Mucosa of gallbladder (tissue), 1 donor: ENCODE measurements at places on chromosomes 5 and 9. TPM values are rescaled to one million over a fixed set of nuclear protein-coding genes. Genes with fewer than 3 reads are reported as not detected.

DNA sequence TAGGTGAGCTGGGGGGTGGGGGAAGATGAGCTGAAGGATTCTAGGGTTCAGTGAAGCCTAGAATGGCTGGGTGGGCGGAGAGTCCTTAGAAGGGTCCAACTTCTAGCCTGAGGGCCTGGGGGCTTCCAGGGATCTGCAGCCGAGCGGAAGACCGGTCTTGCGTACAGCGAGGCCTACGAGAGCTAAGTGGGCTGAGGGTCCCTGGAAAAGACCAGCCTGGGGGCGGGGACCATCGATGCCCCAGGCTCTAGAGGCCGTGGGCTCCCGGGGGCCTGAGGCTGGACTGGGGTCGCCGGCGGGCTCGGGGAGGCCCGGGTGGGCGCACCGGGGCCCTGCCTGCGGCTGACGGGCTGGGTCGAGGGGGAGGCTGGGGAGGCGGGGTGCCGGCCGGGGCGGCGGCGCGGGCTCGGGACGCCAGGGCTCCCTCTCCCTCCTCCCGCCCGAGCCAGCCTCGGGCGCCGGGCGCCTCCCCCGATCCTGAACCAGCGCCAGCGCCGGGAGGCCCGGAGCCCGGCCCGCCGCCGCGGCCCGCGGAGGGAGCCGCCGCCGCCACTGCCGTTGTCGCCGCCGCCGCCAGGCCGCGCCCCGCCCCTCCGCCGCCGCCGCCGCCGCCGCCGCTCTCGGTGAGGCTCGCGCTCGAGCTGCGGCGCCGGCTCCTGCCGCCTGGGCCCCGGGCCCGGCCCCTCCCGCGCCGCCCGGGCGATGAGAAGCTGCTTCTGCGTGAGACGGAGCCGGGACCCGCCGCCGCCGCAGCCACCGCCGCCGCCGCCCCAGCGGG lies at the start of gene MVB12B:
TSS of gene MVB12B (plus strand) at position 602 of the 778 bp plus-strand sequence. CDS start at position 703, 101 bp downstream.
- no peak for DNase-seq

- DNase-seq, result no peak
Observed at GRCh38 chr9:103789686-103790085, 304.4 kb upstream of the SMC2 start.

The GZMA gene
- total RNA-seq, result 5.4 TPM

GRCh38 chr5:169795338-169795737 lies 158.3 kb downstream of the DOCK2 start:
- no peak for DNase-seq

DNA sequence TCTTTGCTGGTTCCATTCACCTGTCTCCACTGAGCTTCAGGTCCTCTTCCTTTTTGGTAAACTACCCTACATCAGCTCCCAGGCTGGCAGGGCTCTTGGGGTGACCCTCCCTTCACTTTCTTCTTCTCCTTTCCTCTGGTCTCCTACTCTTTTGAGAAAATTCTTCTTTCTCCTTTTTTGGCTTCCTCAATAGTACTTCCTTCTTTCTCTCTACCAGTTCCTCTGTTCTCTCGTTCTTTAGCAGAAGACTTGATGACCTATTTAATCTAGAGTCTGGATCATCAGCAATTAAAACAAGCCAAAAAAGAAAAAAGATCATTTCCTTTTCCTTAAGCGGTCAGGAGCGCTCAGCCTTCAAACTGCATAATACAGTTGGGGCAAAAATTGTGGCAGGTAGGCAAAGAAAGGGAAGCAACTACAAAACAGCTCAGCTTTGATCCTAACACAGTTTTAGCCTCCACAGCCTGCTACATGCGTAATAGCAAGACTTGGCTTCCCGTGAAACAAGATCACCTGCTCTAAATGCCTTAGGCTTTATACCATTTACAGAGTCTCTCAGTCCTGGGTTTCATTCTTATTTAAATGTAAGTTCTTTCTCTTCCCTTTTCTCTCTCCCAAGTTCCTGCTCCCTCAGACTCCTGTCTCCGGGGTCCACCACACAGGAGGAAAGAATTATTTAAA lies 14.0 kb upstream of the GSN start:
- no peak for DNase-seq

The PCDHGA3 gene
- 4.0 TPM for total RNA-seq

DNA sequence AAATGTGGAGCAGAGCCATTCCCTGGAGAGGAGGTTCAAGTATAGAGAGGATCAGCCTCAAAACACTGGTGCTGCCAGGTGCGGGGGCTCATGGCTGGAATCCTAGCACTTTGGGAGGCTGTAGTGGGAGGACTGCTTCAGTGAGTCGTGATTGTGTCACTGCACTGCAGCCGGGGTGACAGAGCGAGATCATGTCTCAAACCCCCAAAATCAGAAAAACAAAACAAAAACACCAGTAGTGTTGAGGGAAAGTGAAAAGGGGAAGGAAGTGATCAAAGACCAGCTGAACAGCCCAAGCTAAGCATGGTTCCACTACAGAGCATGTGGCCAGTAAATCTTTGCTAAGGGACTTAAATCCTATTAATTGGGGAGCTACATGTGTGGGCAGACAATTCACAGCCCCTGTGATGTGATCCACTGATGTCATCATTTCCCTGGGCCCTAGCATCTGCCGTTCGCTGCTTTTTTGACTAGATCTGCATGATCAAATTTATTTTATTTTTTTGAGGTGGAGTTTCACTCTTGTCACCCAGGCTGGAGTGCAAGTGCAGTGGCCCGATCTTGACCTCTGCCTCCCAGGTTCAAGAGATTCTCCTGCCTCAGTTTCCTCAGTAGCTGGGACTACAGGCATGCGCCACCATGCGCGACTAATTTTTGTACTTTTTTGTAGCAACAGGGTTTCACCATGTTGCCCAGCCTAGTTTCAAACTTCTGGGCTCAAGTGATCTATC lies 2.7 kb upstream of the PCBD2 start:
- no peak for DNase-seq

The KIF12 gene
- 212 TPM for total RNA-seq

The SLC34A3 gene
- 0.49 TPM for total RNA-seq
